ENCODE measurements at places on chromosomes 4 and X.

- no peak for DNase-seq
Measured at GRCh38 chr4:138775890-138776289, 239.7 kb upstream of the NOCT start.

DNA sequence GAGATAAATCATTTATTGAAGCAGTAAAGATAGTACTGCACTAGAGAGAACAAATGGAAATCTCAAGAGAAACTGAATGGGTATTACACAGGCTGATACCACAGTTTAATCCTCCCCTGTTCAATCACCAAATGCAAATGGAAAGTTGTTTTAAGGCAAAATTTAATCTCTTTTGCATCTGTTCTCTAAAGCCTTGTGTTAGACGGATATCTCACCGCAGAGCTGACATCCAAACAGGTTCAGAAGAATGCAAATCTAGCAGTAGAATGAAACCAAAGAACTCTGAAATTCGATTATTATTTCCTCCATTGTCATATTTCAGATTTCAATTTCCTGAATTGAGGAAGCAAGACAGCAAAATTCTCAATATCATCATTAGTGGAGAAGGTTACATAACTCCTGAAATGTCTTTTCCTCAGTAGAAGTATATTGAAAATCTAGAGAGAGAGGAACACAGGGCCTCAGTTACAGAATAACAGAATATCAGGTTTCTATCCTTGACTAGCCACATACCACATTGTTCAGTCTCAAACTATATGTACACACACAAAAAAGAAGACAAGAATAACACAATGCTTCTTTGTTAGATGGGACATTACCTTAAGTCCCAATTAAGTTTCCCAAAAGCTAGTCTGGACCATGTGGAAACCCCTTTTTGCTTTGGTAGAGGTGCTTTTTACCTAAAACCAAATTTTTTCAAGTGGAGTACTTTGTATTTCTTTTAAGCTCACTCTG is 94.1 kb upstream of the BANK1 start:
- DNase-seq, result no peak

DNA sequence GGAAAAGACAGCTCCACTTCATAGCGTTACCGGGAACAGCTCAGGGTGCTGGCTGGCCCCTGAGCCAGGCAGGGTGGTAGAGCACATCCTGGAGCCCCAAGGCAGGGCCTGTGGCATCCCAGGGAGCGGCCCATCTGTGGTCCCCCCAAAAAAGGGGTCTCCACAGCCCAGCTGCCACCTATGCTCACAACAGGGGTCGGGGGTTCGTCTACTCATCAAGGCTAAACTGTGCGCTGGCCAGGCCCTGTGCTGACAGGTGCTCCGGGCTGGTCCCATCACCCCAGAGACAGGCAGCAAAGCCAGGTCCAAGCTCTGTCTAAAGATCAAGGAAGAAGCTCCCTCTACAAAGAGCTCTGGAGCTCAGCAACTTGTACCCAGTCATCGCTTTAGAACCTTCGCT is 77.9 kb downstream of the DCTD start:
- no peak for DNase-seq

GRCh38 chr4:86818841-86819240 is 30.3 kb downstream of the SLC10A6 start:
- no peak for DNase-seq

DNA sequence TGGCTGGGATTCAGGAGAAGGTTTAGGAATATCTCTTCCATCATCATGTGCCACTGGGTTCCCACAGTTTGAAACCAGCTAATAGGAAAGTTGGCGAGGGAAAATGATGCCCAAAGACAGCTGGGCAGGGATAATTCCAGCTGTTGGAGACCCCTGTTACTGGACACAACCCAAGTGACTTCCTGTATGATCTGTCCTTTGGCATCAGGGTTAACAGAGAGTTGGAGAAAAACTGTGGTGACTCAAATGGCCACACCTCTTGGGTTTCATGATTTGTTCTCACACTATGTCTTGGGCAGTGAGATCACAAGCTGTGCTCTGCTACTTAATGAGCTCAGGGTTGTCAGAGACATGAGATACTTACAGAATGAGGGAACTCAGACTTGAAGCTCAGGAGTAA is 3.8 kb downstream of the FGF16 start:
- no peak for DNase-seq

DNA sequence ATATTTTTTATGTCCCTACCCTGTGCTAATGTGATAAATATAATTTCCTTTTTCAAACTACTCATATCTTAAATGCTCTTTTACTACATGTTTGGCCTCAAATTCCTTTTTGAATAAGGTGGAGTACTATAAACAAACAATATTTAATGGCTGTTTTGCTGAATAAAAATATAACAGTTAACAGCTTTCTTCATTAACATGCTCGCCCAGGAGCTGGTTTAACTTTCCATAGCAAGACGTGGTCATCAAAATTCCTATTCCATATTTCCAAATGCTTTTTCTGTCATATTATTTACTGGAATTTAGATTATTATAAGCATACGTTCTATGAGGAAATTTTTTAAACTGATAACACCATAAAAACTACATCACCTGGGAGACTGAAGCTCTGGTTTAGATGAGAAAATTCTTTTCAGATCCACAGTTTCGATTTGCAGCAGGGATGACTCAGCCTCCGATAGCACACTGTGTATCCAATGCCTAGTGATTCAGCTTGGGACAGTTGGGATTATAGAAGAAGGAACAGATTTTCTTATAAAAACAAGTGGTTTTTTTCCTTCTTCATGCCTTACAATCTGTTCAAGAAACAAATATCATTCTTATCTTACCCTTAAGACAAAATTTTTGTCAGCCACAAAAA is 129.1 kb downstream of the FBXO8 start:
- no peak for DNase-seq

- DNase-seq, result no peak
Measured at GRCh38 chr4:40596522-40596921, 33.1 kb downstream of the RBM47 start.

GRCh38 chr4:164423819-164424218 is 330.1 kb upstream of the SMIM31 start:
- DNase-seq, result no peak
